Panc1 (cell line): ENCODE measurements at places on chromosomes 12 and 14.

DNA sequence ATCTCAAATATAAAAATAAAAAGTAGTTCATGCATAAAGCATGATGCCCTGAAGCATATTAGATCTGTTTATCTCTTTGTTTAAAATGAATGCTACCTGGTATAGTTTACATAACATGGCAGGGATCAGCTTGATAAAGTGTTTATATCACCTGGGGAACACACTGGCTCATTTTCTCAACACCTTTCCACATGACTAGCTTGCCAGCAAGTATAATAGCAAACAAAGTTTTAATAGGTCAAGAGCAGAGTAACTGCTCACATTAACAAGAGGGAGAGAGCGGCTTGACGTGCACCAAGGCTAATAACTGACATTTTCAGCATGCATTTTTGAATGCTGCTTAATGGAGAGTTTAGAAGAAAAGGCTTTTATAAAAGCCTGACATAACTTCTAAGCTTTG is 246.4 kb downstream of the EGLN3 start:
- no peak for DNase-seq

DNA sequence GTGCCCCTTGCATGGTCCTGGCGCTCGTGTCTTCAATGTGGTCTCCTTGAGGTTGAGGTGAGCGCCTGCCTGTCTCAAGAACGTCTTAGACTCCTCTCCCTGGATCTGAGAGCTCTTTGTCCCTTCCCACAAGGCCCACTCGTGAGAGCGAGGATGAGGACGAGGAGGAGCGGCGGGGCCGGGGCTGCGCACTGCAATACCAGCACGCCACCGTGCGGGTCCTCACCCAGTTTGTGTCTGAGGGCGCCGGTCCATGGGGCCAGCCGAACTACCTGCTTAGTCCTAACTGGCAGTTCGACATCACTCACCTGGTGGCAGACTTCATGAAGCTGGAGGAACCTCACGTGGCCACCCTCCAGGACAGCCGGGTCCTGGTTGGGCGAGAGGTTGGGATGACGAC is 128.1 kb downstream of the SLC15A4 start:
- DNase-seq: no peak

DNA sequence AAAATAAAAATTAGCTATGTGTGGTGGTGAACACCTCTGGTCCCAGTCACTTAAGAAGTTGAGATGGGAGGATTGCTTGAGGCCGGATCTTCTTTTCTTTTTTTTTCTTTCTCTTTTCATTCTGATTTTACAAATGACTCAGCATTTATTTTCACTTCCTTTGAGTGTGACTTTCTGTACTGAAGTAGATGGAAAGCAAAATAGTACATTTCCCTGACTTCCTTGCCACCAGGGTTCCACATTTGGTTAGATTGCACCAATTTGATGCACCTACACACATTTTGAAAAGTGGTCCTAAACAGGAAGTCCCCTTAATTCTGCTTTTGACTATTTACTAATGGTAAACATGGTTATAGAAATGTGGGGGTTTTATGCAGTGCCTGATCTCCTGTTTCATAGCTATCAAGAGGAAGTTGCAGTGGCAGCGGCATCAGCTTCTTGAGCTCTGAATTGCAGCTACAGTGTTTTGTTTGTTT is 13.0 kb upstream of the LEMD3 start:
- no peak for DNase-seq

- DNase-seq: no peak
Observed at GRCh38 chr14:95211721-95212504, 54.6 kb upstream of the DICER1 start.

DNA sequence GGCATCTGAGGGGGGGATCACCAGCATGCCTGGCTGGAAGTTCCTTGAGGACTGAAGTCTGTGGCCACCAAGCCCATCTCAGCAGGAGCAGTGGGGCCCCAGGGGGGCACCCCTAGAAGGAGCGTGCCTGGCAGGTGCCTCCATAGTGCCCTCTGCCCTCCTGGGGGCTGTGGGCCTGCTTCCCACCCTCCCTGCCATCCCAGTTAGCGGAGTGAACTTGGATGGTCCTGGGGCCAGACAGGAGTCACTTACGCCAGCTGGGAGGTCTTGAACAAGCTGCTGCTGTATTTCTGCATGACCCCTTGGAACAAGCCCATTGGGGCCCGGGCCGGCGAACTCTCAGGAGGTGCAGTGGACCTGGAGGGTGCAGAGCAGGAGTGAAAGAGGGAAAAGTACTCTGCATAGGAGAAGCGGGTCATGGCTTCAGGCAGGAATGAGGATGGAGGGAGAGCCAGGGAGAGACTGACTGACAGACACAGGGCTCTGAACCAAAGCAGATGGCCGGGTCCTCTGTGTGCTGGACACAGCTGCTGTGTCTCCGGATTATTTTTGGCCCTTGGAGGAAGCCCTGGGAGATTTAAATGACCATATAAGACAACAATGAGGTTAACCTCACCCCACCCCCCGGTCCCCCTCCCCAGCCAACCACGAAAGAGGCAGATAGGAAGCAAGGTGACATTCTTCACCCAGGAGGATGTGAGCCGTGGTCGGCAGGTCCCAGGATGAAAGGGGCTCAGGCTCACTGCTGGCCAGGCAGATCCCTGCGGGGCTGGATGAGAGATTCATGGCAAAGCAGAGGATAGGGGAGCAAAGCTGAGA is 19.6 kb downstream of the ASB2 start:
- no peak for DNase-seq

- peak; percentile 25 for DNase-seq
Observed at GRCh38 chr12:85575120-85576096, 260.8 kb downstream of the RASSF9 start.

DNA sequence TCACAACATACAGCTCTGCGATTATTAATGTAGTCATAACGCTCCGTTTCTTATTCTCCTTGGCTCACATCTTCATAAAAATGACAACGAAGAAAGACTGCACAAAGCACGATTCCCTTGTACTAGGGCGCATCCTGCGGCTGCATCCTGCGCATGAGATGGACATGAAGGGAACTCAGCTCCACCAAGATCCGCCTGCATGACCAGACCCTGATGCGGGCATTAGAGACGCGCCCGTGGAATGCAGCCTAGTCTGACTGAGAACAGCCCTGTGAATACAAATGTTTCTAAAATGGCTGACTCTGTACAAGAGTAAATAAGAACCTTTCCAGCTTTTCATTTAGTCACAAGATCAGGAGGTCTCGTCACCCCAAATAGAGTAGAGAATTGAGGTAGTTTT is 422.2 kb downstream of the NOVA1 start:
- DNase-seq: no peak

- DNase-seq: no peak
Observed at GRCh38 chr14:45177076-45177475, 41.3 kb downstream of the FANCM start.

DNA sequence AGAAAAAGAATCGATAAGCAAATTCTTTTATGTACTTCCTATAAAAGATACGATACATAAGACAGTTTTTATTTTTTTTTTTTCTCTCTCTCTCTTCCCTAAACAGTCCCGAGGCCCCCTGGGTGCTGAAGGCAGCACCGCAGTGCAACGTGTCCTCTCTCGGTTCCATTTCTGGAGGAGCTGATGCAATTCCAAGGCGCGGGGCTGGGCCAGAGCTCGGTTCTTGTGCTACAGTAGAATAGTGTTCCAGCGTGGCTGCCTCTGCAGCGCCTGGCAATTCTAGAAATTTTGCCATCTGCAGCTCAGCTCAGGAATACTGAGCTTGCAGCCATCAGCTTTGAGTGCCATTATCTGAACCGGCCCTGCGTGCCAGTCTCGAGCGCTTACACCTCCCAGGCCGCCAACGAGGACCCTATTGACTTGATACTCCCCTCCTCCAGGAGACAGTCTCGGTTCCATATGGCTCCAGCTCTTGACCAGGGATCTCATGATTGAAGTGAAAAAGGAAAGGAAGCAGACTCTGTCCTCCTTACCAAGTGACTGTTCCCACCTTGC is 630 bp downstream of the ALDH1L2 start:
- DNase-seq: no peak

DNA sequence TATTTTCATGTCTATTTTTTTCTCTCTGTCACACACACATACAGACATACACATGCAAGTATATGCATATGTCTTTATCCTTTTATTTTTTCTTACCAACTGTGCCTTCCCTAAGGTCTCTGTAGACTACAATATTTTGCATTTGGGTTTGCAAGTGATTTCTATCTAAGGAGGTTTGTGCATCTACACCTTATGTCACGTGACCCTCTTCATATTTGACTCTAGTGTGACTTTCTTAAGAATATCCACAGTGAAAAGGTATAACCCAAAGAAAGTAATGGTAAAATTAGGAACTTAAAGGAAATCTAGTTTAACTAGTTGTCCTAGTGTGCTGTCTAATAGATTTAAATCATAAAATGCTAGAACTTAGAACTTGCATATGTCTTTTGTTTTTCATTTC is 298.8 kb upstream of the LRIG3 start:
- DNase-seq: no peak

DNA sequence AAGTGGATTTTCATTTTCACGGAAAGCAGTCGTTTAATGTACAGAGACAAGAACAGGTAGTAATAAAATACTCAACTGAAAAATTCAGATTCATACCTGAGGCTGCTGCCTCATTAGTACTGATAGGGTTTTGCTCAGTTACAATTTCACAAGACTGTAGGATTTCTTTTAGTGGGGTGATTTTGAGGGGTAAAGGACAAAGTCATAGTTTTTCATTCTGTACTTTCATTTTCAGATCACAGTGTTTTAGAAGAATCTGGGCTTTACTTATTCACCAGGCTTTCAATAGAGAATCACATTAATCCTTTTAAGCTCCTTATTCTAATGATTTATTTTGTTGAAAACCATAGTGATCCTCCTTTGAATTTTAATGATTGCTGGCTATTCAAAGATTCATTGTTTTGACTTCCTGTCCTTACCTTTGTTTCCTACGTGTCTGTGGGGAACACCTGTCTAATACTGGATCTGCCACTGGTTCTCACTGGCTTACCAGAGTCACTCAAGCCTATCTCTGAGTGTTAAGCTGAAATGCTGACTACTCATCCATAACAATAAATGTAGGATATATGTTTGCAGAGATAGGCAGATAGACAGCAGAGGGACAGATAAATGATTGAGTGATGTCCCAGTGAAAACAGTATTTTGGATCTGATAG is 243.8 kb upstream of the NPAS3 start:
- DNase-seq: no peak

DNA sequence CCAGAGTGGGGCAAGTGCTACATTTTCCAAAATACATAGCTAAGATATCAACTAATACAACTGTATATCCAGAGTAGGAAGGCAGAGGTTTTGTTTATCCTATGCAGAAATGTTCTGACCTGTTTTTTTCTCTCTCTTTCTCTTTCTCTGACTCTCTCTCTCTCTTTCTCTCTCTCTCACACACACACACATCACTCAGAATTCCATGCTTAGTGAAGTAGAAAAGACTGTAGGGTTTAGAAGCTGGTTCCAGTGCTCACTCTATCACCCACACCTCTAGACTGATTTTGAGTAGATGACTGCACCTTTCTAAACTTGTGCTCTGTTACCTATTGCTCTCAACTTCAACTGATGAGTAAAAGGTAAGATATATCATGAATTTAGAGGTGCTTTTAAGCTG is 356.7 kb downstream of the LRIG3 start:
- no peak for DNase-seq

DNA sequence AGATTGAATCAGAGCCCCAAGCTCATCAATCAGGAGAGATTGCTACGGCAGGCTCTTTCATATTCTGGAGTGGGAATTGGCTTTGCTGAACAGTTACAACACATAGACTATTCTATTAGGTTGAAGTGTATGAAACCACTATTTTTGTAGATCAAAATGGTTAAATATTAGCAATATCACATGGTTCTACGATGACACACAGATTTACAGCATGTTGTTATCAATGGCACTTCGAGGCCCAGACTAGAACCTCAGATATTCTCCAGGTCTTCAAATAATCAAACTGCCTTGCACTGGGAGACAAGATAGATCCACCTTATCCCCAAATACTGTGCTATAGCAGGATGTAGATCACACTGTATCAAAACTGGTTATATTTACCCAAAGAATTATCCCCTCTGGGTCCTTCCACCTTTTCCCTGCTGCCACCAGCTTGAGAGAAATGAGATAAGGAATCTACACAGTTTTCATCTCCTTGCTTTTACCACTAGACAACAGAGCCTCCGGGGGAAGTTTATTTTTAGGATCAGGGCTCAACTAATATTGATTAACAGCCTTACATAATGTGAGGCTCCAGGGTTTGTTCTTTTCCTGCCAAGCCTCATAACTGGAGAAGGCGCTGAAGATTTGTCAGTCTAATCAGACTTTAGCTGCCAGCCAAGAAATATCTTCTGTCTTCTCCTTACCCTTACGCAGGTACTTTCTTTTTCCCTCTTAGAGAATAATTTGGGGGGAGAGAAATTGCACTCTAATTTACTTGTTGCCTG is 507.1 kb downstream of the DIO2 start:
- no peak for DNase-seq

DNA sequence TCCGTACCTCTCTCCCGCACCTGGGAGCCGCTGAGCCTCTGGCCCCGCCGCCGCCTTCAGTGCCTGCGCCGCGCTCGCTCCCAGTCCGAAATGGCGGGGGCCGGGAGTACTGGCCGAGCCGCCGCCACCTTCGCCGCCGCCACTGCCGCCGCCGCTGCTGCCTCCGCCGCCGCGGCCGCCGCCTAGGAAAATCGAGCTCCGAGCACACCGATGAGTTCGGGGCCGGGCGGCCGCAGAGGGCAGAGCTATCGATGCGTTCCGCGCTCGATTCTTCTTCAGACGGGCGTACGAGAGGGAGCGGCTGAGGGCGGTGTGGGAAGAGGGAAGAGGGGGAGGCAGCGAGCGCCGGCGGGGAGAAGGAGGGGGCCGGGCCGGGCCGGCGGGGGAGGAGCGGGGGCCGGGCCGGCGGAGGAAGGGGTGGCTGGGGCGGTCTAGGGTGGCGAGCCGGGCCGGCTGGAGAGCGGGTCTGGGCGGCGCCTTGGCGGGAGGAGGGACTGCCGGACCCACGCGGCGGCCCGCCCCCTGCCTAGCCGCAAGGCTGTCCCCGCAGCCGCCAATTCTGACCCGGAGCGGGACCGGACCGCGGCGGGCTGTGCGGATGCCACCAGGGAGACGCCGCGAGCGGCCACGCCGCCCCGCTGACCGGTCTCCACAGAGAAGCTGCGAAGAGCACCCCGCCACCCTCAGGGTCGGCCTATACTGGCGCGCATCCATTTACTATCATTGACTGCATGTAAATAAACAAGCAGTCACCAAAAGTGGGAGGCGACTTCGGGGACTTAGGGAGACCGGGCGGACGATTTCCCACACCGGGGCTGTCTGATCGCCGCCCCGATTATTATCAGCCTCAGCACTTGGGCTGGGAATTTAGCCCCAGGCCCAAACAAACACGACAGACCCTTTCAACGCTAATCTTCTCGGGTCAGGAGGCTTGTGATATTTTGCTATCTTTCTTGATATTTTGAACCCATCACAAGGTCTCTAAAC is at the start of gene KRAS:
Gene KRAS, minus strand, starts transcription at position 186 of the 987 bp plus-strand sequence.
- peak; percentile 78 for DNase-seq

DNA sequence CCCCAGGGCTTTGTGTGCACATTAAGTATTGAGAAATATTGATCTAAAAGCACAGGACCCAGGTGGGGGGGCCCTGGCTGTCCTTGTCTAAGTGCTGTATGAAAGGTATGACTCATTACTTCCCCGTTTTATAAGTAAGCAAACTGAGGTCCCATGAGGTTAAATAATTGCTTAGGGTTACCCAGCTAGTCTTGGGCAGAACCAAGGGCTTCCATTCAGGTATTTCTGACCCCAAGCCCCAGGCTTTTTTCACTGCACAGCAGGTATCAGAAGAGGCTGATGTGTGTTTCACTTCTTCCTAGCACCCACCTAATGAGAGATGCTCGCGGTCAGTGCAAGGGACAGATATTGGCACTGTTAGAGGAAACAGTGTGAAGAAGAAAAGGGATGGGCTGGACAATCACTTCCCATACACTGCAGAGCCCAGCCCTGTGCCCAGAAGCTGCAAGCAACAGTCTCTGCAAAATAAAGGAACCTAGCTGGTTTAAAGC is 4.7 kb upstream of the TC2N start:
- DNase-seq: no peak
